Fibroblast of skin of right biceps (primary cell): ENCODE measurements at places on chromosomes 4 and X.

DNA sequence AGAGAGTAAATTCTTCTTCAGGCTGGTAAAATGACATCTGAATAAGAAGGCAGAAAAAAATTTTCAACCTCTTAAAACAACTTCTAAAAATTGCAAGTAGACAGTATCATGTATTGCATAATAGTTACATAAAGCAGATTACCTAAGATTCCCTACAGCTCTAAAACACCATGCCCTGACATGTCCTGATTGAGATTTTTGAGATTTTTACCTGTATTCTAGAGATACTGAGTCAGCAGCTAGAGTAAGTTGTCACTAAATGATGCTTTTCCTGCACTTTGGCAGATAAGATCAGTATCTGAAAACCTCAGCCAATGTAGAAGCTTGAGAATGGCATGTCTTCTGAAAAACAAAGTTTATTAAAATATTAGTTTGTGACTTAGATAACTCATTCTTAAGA lies 713.6 kb downstream of the CCSER1 start:
- no peak for DNase-seq

DNA sequence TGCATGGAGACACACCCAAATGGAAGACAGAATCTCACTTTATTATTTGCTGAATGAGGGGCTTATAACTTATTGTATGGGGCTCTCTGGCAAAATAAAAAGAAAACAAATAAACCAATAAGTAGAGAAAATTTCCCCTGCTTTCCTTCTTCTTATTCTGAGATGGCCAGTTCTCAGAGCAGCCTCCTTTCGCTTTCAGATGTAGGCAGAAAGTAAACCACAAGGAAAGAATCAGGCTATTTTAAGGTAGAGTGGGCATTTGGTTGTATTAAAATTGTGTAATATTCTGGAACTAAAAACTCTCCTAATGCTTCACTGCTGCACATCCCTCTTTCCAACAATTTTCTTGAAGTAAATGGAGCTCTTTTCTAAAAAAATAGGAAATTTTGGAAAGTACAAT lies 241.8 kb downstream of the GALNTL6 start:
- DNase-seq: no peak

GRCh38 chr4:139131209-139131870 lies 45.7 kb downstream of the ELF2 start:
- DNase-seq: no peak

DNA sequence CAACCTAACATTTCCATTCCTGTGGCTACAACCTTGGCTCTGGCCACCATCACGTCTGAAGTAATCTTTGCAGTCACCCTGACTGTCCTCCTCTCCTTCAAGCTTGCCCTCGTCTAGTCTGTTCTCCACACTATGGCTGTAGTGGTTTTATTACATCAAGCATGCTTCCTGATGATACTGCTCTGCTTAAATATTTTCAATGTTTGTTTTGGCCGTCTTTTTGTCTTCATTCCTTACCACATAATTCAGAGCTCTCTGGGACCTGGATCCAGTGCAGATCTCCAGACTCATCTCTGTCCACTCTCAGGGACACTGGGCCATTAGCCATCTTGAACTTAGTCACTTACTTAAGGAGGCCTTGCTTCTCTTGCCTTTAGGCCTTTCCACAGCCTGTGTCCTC lies 27.7 kb upstream of the FREM3 start:
- DNase-seq: peak; percentile 58

- peak; percentile 77 for DNase-seq
These were observed 1049.1 kb upstream of the TENM3 start for GRCh38 chr4:181194096-181194495.

DNA sequence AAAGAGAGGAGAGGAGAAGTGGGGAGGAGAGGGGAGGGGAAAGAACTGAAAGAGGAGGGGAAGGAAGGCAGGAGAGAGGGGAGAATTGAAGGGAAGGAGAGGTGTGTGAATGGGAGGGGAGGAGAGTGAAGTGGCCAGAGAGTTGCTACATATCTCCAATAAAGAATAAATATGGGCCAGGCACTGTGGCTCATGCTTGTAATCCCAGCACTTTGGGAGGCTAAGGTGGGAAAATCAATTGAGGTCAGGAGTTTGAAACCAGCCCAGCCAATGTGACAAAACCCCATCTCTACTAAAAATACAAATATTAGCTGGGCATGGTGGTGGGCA lies 482.4 kb downstream of the NAF1 start:
- no peak for DNase-seq

GRCh38 chr4:14361084-14361483 lies 641.2 kb upstream of the CPEB2 start:
- DNase-seq: no peak

DNA sequence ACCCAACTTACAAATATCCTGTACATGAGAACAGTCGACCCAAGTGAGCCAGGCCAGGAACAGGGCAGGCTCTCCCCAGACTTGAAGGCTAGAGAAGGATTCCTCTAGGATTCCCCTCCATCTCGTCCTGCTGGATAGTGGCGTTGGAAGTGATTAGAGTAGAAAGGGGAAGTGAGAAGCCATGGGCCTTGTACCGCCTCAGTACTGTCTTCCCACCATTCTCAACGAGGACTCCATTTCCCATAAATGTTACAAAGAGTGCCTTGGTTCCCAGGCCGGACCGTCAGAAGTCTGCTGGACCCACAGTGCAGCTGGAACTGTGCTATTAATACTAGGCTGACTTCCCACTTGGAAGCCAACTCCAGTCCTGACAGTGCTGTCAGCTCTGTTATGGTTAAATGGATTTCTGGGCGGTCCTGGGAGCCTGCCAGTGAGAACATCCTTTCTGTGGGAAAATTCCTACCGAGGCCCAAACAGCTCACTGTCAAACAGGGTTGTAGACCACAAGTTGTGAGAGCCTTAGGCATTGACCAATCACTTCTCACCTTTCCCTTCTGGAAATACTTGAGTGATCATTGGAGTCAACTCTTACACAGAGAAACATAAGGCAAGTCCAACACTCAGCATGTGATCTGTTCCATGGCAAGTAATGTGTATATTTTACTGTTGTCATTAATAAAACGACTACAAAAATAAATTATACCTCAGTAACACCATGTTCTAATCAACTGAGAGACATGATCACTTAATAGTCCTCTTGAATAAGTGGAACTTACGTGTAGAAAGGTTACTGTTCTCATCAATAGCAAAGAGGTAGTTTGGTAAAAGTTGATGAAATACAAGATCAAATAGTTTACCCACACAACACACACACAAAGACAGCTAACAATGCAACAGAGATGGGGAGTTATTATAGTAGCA lies 58.4 kb downstream of the AMELX start:
- DNase-seq: peak; percentile 76

DNA sequence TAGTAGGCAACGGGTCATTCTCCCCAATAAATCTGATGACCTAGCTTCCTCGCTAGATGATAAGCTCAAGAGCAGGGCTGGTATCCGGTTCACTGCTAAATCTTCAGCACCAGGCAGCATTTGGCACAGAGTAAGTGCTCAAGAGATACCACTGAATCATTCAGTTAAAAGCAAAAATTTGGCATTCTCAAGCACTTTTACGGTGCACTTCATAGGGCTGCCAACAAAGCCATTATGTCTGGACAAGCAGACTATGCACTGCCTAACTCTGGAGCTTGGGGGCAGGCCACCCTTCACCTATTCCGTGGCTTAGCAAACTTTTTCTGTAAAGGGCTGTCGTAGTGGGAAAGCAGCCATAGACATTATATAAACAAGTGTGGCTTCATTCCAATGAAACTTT lies 23.8 kb upstream of the CXorf38 start:
- no peak for DNase-seq

DNA sequence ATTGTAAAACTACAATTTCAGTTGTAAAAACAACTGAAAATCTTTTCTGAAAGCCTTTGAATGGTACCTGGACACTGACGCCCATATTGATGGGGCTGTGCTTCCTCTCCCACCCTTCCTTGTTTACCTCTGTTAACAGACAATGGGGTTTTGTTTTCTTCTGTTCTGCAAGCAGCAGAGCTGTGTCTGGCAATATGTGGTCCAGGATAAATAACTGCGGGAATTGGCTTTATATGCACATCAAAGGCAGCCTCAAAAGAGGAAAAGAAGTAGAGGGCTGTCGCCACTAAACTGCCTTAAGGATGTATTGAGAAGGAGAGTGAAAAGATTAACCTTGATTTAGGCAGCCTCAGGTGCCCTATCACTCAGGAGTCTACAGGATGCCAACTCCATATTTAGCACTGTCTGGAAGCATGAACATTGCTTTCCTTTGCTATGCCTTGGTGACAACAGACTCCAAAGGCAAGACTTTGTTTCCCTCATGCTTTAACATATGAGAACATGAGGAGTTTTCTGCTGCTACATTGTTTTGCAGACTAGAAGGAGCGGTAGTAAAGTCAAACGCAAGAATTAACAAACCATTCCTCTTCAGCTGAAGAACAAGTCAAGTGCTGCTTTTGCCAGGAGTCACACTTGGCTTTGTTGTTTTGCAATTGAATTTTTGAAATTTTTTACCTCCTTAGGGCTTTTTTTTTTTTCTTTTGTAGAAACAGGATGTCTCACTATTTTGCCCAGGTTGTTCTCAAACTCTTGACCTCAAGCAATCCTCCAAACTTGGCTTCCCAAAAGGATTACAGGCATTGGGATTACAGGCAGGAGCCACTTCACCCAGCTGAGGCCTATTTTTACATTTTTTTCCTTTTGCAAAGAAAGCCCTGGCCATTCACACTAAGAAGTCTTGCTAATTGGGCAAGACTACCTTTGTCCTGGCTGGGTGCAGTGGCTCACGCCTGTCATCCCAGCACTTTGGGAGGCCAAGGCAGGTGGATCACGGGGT lies 3.0 kb downstream of the IL21 start:
- DNase-seq: peak; percentile 8

DNA sequence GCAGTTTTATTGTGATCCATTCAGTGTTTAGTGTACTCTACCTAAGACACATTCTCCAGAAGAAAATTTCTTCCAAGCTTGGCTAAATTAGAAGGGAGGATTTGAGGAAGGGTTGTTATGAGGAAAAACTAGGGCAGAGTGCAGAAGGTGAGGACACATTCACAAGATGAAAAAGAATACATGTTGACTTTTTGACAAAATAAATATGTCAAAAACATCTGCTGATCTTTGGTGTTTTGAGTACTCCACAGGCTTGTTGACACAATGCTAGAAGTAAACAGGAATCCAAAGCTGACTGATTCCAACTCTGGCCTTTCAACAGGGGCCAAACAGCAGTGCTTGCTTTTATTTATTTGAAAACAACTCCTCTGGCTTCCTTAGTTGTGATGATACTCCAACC lies 125.8 kb upstream of the SLC7A11 start:
- DNase-seq: no peak

- DNase-seq: no peak
These were observed 17.6 kb downstream of the ADRA2C start for GRCh38 chr4:3783693-3784306.

DNA sequence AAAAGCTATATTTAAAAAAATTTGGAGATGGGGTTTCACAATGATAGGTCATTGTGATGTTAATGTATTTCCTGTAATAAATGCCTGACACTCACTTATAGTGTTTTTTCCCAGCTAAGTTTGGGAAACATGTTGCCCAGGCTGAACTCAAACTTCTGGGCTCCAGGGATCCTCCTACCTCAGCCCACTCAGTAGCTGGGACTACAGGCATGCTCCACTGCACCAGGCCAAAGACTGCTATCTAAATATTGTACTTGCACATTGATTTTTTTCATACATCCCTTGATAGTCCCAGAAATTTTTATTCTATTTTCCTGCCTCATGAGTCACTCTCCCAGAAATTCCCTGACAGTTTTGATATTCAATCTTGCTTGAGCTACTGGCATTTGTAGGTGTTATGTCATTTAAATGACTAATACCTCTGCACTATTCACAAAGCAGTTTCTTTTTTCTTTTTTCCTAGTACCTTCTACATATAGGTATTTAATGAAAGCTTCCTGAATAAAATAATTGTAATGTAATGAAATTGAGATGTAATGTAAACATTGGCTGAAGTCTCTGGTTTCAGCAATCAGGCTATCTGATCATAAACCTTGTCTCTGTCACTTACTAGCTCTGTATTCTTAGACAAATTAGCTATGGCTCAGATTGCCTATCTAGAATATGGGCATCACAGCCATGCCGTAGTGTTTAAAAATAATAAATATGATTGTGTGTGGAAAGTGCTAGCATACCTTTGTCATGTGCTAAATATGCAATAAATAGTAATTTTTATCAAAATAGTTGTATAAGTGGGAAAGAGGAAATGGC lies 1973.0 kb upstream of the AGA start:
- peak; percentile 28 for DNase-seq

DNA sequence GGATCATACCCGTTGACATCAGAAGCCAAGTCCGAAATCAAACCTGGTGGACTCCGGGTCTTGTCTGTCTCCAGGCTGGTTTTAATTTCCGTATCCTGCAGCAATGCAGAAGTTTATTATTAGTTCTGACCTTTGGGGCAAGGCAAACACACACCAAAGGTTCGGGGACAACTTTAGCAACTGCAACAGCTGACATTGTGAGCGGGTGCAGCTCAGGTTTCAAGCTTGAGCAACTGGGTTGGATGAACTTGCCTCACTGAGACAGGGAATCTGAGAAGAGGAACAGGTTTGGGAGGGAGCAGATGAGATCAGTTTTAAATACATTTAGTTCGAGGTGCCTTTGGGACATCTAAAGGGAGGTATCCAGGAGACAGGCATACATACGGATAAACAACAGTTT lies 110.7 kb downstream of the GNL3L start:
- peak; percentile 0 for DNase-seq
